ENCODE measurements at places on chromosomes 1 and 21.

GRCh38 chr1:25817840-25818501 is 1.8 kb upstream of the MTFR1L start:
- DNase-seq: no peak

DNA sequence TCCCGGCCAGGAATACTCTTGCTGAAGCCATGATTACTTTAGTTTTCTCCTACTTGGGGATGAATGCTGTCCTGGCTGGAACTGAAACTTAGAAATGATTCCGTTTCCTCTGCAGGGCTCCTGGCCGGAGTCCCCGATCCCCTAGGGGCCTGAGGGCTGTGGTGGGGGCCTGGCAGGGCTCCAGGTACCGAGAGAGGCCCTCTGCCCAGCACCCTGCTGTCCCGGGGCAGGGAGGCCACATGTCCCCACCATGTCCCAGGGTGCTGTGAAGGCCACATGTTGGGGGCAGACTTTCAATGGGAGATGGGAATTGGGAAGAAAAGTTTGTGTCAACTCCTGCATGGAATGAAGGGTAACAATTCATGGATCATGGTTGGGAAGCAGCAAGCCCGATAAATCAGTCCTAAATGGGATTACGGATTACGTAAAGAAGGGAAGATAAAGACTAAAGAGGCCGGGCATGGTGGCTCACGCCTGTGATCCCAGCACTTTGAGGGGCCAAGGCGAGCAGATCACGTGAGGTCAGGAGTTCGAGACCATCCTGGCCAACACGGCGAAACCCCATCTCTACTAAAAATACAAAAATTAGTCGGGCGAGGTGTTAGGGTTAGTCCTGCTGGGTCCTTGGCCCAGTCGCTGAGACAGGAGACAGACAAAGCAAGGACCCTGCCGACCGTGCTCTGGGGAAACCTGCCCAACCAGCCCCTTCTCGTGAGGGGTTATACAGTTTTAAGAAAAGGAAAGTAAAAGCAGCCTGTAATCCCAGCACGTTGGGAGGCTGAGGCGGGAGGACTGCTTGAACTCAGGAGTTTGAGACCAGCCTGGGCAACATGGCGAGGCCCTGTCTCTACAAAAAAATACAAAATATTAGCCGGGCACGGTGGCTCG is 37.6 kb downstream of the MORN1 start:
- DNase-seq: no peak

GRCh38 chr1:237003516-237003915 is 725 bp downstream of the MT1HL1 start:
- DNase-seq: no peak

DNA sequence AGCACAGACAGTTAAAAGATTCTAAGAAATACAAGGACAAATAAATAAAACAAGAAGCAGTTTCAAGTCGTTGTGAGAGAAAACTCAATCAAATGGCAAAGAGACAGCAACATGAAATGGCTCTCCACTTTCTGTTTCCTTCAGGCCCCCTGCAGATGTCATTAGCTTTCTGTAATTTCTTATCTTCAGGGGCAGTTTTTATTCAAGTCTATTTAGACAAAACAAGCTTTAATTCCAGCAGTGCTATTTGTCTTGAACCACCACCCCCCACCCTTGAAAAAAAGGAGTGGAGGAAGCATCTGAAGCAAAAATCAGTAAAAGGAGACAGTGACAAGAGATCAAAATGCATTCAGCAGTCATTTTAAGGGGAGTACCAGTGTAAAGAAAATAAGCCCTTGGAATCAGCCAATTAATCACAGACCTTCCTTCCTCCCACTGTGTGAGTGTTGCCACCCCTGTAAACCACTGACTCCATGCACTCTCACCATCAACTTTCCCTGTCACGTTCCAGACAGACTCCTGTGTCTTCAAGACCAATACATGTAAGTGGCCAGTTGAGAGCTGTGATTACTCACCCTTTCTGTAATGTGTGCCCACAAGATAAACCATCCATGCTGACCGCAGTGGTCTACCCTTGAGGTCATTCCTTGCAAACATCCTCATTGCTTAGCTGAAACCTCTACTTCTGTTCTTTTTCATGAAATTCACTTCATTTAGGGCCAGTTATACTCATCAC is 136.1 kb upstream of the HOOK1 start:
- no peak for DNase-seq

DNA sequence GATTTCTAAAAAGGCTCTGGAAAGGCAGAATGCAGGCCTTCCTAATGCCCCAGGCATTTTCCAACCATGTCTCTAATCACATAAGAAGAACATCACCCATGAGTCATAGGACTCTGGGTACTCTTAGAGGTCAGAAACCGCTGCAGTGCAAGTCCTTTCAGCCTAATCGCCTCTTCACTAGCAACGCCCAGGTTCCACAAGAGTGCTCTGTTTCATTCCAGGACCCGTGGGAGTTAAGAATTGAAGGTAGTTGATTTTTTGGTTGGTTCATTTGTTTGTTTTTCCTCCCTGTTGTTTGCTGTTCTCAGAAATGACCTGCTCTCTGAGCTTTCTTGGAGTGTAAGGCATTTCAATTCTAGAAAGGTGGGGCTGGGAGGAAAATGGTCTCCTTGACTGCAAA is 123.2 kb downstream of the NR5A2 start:
- DNase-seq: no peak

Data from stimulated activated CD4-positive, alpha-beta T cell treated with anti-CD3 and anti-CD28 coated beads, Interleukin-1b, Interleukin-23, amount 100 ng/mL, for 24 hours (primary cell).